Activated CD8-positive, alpha-beta memory T cell treated with anti-CD3 and anti-CD28 coated beads for 48 hours (primary cell): ENCODE measurements at places on chromosomes 1 and 21.

DNA sequence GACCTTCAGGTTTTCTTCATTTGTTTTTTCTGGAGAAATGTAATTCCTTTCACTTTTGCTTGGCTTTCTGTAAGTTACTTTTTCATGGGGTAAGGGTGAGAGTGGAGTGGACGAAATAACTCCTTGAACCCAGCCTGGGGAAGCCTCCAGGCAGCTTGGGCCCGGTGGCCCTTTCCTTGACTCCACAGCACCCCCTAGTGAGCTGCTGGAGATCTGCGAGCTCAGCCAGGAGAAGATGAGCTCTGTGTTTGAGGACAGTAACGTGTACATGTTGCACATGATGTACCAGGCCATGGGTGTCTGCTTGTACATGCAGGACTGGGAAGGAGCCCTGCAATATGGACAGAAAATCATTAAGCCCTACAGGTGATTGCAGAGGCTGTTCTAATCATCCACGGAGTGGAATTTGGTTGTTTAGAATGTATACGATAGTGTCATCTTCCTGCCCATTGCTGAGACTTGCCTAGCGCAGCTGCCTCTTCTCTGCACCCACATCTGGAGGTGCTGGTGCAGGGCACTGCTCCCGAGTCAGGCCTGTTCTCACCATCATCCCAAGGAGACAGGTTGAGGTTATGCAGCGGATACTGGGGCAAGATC is 51.0 kb downstream of the SMYD2 start:
- DNase-seq, result no peak

DNA sequence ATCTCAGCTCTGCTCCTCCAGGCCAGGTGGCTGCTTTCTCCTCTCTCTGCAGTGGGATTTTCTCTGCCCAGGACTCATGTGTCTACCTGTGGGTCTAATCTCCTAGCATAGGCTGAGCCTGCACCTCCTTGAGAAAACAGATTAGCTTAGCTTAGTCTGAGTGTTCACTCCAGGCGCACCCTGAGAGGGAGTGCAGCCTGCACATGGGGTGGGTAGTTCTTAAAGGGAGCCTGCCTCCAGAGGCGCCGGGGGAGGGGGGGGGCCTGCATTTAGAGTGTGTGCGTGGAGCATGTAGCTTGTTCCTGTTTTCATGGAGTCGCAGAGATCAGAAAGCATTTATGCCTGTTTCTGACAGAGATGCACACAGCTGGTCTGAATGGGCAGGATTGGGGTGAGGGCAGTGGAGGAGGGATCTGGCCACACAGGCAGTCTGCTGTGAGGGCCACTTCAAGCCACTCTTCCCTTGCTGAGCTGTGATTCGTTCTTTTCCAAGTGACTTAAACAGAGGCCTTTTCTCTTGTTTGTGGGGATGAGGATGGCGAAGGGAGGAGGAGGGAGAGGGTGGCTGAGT is 45.2 kb downstream of the GALNT2 start:
- no peak for DNase-seq

- DNase-seq, result no peak
Observed at GRCh38 chr1:8404460-8405370, 86.8 kb downstream of the SLC45A1 start.

DNA sequence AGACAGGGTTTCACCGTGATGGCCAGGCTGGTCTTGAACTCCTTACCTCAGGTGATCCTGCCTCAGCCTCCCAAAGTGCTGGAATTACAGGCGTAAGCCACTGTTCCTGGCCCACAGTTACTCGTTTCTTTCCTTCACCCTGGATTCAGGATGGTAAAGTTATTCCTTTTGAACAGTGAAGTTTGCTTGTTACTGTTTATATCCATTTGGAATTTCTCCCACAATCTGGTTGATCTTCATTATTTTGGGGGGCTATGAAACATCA is 43.0 kb downstream of the WDR4 start:
- no peak for DNase-seq

DNA sequence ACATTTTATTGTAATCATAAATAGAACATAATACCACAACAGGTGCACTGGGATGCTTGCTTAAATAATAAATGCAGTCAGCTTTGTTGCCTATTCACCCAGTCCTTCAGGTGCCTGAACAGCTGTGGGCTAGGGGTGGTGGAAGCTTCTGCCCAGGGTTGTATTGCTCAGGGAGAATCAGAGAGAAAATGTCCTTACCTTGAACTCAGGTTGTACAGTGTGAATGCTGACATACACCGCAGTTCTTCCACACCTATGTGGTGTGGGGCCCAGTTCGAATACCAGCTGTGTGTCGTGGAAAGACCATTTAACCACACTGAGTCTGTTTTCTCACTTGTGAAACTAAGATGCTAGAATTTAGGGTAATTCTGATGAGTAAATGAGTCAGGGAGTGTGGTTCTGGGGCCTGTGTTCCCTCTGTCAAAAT is 115.7 kb upstream of the ATP1A1 start:
- DNase-seq, result no peak

GRCh38 chr1:6745073-6745472 is 40.2 kb upstream of the CAMTA1 start:
- no peak for DNase-seq

DNA sequence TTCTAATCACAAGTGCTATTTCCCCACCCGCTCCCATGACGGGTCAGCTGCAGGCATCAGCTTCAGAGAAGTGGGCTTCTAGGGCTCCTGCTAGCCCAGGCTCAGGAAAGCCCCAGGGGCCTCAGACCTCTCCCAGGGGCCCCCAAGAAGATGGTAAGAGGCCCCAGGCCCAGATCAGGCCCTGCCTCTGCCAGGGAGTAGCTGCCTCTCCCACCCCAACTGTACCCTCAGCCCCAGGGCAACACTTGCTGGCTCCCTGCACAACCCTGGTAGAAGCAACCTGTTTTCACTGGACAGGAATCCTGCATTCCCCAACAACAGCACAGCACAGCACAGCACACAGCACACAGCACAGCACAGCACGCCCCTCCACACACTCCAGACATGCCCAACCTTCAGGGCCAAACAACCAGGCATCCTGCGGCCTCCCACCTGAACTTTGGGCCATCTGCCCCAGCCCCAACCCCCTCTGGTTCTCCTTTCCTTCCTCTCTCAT is 6.5 kb downstream of the BLACAT1 start:
- DNase-seq, result no peak

- DNase-seq, result no peak
Observed at GRCh38 chr21:15071009-15071408, 6.2 kb upstream of the NRIP1 start.

DNA sequence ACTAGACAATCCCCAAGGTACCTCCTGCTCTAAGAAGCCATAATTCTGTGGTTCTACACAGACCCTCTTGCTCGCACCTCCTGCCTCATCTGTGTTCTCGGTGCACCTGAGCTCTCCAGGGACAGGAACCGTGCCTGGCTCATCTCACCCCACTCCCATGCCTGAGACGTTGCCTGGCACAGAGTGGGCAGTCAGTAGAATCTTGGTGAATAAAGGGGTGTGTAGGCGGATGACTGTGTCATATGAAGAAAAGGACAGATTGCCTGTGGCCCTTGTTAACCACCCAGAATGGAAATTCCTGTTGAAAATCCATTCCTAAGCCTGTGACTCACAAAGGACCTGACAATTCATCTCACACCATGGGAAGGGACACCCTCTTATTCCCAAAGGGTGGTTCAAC is 92.9 kb downstream of the KCNN3 start:
- DNase-seq, result no peak

GRCh38 chr1:221397606-221398005 is 344.3 kb downstream of the DUSP10 start:
- no peak for DNase-seq

DNA sequence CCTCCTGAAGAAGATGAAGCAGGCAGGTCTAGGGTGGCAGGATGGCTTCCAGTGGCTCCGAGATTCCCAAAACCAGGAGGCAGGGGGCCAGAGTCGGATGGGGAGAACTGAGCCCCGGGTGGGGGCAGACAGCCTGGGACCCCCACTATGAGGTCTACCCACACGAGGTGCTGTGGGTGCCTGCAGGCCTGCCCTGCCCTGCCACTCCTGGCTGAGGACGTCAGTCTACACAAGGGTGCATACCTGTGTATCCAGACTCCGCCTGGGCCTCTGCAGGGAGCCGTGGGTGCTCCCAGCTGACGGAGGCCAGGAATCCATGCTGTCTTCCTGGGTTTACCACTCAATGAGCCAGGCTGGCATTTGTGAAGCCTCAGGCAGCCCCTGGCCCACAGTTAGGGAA is 80.3 kb downstream of the PRDM16 start:
- no peak for DNase-seq

GRCh38 chr1:84347932-84348555 is 46.5 kb downstream of the SAMD13 start:
- no peak for DNase-seq

GRCh38 chr21:29800056-29800455 is 139.7 kb downstream of the GRIK1 start:
- no peak for DNase-seq

DNA sequence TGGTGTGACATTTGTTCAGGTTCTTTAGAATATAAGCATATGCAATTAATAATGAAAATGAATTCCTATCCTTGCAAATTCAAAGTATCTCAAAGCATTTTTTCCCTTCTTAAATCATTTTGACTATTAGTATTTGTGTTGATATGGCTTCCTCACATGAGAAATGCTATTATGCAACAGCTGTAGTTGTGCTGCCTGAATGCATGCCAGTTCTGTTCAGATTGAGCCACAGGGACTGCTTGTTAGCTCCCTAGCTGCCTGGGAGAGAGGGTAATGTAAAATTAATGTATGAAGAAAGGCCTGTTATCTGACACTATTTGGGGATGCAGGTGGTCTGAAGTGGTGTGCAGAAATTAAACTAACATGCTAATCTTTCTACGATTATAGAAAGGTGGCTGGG is 45.5 kb downstream of the CACHD1 start:
- no peak for DNase-seq

DNA sequence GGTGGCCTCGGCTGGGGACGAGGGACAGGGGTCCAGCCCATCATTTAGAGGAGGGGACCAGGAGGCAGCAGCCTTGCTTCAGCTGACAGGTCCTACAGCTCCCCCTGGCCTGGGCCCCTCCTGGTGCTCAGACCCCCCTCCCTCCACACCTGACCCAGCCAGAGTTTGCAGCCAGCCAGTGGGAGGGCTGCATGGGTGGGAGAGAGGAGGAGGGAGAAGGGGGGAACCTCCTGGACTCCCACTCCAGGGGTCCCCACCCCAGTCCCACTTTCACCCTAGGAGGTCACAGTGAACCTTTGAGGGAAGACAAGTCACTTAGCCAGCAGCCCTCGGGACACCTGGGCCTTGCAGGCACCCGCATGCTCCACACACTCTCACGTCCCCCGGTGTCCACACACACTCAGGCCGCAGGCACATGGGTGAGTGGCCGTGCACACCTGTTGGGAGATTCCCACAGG is 108.9 kb upstream of the ZBTB40 start:
- no peak for DNase-seq

GRCh38 chr1:12275370-12275769 is 45.5 kb downstream of the VPS13D start:
- peak; percentile 22 for DNase-seq

- DNase-seq, result no peak
Observed at GRCh38 chr1:7479571-7479970, 291.5 kb upstream of the VAMP3 start.

DNA sequence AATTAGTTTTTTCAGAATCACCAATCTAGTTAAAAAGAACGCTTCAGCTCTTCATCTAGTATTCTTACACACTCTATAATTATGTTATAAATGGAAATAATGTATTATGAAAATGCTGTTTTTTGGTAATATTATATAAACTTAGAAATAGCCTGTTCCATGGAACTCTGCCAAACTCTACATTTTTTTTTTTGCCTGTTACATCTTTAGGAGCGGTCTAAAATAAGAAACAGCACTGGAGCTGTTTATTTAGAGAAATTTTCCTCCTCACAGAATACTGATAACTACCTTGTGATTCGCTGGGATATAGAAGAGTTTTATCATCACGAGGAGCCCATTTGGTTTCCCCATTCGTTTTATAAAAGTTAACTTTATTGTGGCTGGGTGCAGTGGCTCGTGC is 58.5 kb downstream of the PKN2 start:
- no peak for DNase-seq

DNA sequence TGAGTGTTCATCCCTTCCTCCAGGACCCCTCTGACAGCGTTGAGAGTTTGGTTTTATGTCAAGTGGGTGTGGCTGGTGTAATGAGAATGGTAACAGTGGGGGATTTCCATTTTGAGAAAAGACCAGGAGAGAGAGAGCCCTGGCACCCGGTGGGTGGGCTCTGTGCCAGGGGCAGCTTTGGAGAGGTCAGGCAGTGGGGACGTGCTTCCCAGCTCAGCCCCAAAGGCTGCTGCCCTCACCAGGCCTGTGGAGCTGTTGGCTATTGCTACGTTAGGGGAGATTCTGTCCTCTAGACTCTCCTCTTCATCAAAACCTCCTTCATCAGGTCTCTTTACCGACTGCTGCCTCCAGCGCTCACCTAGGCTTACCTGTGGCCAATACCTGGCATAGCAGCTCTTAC is 176.3 kb downstream of the PTPRU start:
- DNase-seq, result no peak

DNA sequence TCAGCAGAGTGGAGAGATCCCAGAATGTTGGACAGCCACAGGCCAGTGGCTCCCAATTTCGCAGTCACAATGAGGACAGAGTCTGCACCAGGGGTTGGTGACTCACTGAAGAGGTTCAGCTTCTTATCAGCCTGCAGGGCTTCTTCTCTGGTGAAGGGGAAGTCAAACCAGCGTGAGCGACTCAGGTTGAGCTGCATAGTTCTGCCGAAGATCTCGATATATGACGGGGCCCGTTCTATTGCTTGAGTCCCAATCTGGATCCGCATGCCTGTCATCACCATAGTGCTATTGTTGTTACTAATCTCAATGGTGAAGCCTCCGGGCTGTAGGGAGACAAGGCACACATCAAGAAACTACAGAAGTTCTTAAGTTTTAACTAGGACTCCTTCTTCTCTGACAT is 58.5 kb downstream of the UBR4 start:
- DNase-seq, result no peak

GRCh38 chr1:163745204-163745603 is 423.4 kb downstream of the NUF2 start:
- no peak for DNase-seq

- no peak for DNase-seq
Observed at GRCh38 chr1:35264871-35265270, 3.6 kb upstream of the ZMYM4 start.

- no peak for DNase-seq
Observed at GRCh38 chr1:27961646-27962221, 2.0 kb downstream of the XKR8 start.

- no peak for DNase-seq
Observed at GRCh38 chr1:51624855-51625254, 8.0 kb downstream of the OSBPL9 start.

- DNase-seq, result no peak
Observed at GRCh38 chr21:35021546-35021945, 27.6 kb downstream of the RUNX1 start.

DNA sequence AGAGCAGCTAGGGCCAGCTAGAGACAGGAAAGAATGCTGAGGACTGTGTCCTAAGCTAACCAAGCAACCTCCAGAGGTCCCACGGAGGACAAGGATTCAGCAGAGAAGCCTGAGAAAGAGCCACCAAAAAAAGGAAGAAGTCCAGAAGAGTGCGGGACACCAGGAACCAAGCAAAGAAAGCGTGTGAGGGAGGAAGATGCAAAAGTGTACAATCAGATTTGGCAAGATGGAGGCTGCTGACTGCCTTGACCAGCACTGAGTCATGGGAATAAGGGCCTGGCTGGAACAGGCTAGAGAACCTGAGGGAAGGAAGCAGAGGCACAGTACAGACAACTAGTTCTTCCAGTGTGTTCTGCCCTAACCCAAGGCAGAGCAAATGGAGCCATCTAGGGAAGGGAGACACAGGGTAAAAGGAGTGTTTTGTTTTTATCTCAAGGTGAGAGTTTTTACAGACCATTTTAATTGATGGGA is 18.5 kb downstream of the TP53BP2 start:
- DNase-seq, result no peak
